B cell (primary cell): ENCODE measurements at places on chromosomes 6 and 20. TPM values are rescaled to one million over a fixed set of nuclear protein-coding genes. Genes with fewer than 3 reads are reported as not detected.

- no peak for DNase-seq
Observed at GRCh38 chr6:154473324-154473723, 37.2 kb downstream of the CNKSR3 start.

GRCh38 chr6:111757342-111757741, 115.9 kb downstream of the FYN start:
- DNase-seq = no peak

- no peak for DNase-seq
Observed at GRCh38 chr6:2792330-2793110, 27.3 kb downstream of the WRNIP1 start.

- DNase-seq = no peak
Observed at GRCh38 chr6:111810294-111811131, 62.7 kb downstream of the FYN start.

Gene OR2J3
- not detected in 2 replicates for total RNA-seq

Gene MROH8
- total RNA-seq = 4.6 and 6.3 TPM in 2 replicates

Gene QRSL1
- 38.5 and 42.1 TPM in 2 replicates for total RNA-seq

Gene ADAM33
- not detected in 2 replicates for total RNA-seq
